ENCODE measurements at places on chromosomes 3 and 15. TPM values are rescaled to one million over a fixed set of nuclear protein-coding genes. Genes with fewer than 3 reads are reported as not detected.

DNA sequence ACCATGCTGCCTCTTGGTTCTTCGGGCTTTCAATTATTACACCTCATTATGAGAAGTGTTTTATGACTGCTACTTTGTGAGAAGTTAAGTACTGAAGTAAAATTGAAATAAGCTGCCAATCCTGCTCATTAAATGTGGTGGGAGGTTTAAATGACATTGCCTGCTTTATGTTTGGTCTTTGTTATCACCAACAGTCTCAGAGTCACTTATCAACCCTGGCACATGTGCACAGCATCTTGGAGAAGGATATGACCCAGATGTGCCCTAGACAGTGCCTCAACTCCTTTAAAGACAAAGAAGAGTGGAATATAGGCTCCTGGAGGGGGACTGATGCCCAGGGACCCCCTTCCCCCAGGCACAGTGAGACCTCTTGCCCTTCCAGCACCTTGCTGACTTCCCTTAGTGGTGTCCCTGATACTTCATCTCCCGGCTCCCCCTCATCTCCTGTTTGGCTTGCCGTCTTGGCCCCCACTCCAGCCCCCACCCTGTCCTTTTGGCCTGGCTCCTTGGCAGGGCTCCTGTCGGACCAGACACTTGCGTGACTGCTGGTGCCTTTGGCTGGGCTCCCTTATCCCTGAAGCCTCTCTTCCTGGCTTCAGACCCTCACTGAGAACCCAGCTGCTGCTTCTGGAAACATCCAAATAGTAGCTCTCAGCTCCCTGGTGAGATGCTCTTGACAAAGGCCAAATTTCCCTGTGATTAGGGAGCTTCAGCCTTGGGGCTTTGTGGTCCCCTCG, 39.8 kb downstream of the ARHGAP31 start:
- no peak for DNase-seq

DNA sequence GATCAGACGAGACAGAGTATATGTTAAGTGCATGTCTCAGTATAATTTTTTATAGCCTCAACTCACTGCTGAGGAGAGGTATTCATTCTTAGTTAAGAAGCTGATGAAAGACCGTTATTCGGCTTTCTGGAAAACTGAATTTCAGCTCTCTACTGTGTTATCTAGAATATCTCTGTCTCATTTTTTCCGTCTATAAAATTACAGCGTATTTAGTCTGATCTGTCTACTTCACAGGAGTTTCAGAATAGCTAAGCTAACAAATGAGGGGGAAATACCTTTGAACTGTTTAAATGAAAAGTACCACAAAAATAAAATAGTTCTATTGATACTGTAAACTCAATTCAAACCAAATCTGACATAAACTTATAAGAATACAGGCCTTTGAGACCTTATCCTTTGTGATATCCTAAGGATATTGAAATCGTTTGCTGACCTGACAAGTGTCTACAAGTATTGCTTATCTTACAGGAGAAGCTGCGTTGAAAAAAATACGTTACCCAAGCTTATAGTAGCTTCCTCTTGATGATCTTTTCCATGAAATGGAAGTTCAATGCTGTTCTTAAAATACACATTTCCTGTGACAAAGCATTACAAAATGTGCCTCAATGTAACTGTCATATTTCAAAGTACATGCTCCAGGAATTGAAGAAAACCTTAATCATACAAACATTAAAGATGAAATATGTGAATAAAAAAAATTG, 104.6 kb downstream of the IL1RAP start:
- DNase-seq = no peak

- DNase-seq = no peak
These were observed 2.0 kb upstream of the ST8SIA2 start for GRCh38 chr15:92391640-92392039.

UMPS gene
- 31.6 TPM for total RNA-seq

SETD2 gene
- 56.9 TPM for total RNA-seq

Measured in activated B cell treated with CpG ODN at 0.5 μM for 24 hours (primary cell).